ENCODE measurements at places on chromosomes 2 and 18. TPM values are rescaled to one million over a fixed set of nuclear protein-coding genes. Genes with fewer than 3 reads are reported as not detected.

The CPO gene
- not detected for total RNA-seq

The REG1A gene
- not detected for total RNA-seq

The MAP3K19 gene
- not detected for total RNA-seq

DNA sequence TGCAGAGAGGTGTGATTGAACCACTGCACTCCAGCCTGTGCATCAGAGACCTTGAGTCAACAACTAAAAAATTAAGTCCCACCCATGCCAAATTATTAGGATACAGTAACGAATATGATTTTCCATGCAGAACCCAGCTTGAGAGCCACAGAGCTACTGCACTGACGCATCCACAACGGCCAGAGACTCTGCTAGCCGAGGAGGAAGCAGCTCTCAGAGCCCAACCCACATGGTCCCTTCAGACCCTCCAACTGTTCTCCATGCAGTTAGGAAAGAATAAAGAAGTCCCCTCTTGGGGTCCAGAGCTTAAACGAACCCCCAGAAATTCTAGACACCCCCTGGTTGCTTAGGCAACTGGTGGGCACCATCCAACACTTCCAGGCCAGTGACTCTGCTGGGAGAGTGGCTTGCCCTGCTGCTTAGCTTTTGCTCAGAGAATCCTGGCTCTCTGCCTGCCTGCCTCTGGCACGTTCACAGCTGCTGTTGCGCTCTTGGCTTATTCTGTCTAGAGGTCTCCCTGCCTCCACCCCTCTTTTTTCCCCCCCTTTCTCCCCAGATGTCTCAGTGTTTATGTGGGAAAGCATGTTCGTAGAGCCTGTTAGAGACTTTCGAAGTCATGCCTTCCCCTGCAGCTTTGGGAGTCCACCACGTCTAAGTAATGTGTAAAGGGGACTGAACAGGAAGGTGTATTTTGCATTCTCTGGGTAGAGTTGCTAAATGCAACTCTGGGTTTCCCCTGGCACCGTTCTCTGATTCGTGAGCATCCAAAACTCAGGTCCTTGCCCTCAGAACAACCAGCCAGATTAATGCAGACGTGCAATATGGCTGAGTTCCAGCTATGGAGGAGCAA lies 26.0 kb upstream of the SP3 start:
- H3K4me1 ChIP-seq: peaks cover 24% of the 10 kb centered on the region
- H3K36me3 ChIP-seq: no peaks in the 10 kb centered on the region
- H3K4me3 ChIP-seq: no peak overlapping the region
- DNase-seq: no peak
- H3K27me3 ChIP-seq: no peaks in the 10 kb centered on the region
- no peak overlapping the region for H3K27ac ChIP-seq
